ENCODE measurements at places on chromosomes 5 and 9.

- peak; percentile 11 for DNase-seq
Measured at GRCh38 chr5:114101153-114101552, 260.7 kb upstream of the KCNN2 start.

GRCh38 chr5:131194725-131195124 lies 24.0 kb downstream of the LYRM7 start:
- DNase-seq, result no peak

- DNase-seq, result peak; percentile 39
Measured at GRCh38 chr5:173890195-173890991, 2.2 kb downstream of the CPEB4 start.

DNA sequence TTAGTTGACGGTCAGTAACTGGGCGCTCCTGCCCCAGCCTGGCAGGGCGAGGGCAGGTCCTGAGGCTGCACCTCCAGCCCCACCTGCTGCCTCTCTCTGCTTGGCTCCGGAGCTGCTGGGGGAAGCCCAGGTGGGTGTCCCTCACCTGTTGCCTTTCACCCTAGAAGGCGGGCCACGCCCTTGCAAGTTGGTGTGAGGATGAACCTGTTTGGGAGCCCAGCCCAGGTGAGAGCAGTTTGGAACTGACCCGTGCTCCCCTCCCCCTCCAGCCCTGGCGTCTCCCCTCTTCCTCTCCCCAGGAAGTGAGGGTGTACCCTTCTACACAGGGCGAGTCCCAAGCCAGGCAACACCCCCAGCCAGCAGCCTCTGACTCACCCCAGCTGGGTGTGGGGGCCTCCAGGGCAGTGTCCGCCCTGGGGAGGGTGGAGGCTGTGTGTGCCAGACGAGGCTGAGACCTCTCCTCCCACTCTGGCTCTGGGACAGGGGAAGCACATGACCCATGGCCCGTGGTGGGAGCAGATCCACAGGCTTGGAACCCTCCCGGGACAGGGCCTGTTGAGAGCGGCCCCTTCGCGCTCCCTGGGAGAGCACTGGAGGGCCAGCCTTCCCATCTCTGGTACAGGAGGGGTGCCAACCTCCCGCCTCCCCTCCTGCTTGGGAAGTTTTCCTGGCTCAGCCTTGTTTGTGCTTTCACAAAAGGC lies 10.4 kb downstream of the LRRC8A start:
- DNase-seq, result peak; percentile 95

DNA sequence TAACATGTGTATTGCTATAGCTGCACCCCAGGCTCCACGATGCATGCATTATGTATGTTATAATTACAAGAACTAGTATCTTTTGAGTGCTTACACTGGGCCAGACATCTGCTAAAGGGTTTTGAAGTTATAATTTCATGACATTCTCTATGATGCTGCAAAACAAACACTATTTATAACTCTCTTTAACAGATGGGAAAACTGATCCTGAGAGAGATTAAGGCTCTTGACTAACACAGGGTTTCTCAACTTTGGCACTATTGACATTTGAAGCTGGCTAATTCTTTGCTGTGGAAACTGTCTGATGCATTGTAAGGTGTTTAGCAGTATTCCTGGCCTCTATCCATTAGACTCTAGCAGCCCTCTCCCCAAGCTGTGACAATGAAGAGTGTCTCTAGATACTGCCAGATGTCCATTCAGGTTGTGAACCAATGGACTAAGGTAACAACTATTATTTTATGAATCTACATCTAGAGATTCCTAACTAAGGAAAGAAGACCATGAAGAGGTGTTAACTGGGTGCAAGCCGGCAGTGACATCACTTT lies 258.6 kb downstream of the ASTN2 start:
- DNase-seq, result no peak

DNA sequence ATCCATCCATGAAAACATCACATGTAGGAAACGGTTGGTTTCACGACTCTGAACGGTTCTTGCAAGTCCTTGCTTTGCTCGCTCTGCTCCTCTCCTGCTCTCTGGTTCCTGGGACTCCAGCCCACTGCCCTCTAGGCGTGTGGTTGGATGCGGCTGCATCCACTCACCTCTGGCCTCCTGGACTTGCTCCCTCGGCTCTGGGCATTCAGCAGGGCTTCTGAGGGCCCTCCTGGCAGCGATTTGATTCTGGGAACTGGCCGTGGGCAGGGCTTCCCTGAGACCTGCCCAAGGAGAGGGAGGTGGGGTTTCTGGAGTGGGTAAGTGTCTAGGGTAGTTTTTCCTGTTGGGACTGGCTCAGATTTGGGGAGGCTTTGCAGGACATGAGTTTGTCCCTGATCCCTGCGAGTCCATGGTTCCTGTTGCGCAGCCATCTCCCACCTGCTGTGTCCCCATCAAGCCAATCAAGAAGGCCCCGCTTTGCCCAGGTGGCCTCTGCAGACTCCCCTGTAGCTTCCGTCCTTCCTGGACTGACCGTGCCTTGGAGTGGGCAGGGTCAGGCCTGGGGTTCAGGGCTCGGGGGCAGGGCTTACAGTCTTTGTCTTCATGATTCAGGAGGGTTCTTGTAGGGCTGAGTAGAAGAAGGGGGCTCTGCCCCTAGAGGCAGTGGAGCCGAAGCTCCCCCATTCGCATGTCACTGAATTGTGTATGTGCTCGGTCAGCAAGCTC lies 192.3 kb downstream of the CACNA1B start:
- DNase-seq, result no peak

- peak; percentile 33 for DNase-seq
Measured at GRCh38 chr5:126656401-126657007, 55.8 kb downstream of the PHAX start.

GRCh38 chr5:158320178-158320674 lies 461.3 kb upstream of the CLINT1 start:
- DNase-seq, result no peak

- DNase-seq, result no peak
Measured at GRCh38 chr9:133754187-133754586, 16.0 kb upstream of the SARDH start.

DNA sequence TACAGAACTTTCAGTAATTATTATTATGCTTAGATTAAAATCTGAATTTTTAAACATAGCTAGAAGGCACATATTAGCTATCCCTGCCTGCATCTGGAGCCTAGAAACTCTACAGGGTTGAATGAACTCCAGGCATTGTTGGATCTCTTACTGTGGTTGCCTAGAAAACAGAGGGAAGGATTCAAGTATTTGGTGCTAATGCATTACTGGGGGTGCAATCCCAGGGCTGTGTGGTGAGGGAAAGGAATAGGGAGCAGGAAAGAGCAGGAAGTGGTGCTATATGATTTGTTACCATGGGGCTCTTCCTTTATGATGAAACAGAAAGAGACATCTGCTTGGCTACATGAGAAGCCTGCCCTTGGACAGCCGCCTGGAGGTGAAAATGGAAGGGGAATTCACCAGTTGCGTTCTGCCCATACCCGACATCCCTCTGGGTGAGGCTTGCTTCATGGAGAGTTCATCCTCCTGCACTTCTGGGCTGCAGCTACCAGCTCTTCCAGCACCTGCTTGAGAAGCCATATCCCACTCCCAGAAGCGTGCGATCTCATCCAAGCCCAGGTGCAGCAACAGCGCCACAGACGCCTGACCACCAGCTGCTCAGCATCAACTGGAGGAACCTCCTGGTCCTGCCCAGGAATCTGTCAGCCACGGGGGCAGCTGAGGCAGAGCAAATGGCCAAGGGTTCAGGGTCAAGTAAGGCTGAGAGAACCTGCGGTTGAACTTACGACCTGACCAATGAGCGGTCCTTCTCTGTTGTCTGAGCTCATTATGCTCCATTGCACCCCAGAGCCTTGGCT lies 362.8 kb downstream of the SEMA5A start:
- DNase-seq, result no peak

DNA sequence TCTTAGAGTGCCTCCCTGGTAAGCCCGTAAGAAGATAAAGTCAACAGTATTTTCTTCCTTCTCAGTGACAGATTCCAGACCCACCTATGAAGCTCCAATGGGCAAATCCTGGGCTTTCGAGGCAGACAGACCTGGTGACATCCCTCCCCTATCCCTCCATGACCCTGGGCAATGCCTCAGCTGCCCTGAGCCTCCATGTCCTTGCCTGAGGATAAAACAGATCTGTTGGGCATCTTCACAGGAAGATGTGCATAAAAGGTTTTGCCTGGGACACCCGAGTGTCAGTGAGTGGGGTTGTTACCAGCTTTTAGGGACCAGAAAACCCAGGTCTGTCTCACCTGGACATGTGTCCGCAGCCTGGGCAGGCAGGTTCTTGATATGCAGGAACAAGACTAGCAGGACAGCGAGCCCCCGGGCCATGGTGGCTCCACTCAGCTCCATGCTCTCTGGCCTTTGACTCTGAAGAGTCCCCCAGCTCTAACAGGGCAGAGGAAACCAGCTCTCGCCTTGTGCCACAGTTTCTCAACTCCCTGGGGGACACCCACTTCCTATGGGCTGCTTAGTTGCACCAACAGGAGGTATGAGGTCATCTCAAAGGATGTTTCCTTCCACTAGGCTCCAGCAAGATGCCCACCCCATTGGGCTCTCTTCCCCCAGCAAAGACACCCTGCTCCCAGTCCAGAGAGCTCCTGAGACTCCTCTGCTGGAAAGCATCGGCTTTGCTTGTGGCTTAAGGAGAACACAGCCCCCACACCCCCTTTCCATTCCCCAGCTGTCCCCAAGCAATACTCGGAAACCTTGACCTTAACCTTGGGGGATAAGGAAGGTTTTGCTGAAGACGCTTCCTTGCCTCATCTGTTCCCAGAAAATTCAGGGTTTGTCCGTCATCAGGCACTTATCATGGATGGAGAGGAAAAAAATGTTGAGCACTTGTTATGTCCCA lies at the start of gene FCN1:
Gene FCN1, minus strand, starts transcription at position 482 of the 943 bp plus-strand sequence. Its CDS starts 41 bp downstream, at position 441.
- no peak for DNase-seq

DNA sequence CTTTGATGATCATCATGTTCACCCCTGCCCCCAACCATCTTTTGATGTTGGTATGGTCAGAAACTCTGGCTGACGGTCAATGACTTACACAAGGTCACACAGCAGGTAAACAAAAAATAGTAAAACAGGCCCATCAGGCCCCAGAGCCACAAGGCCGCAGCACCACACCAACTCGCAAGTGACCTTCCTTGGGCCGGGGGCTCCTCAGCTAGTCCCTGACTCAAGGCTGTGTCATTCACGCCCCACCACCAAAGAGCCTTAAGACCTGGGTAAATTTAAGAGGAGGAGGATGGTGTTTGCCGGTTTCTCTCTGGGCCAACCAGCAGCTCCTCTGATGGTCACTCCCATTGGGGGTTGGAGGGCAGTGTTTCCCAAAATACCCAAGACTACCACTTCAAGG lies 55.8 kb downstream of the PSMB7 start:
- no peak for DNase-seq

DNA sequence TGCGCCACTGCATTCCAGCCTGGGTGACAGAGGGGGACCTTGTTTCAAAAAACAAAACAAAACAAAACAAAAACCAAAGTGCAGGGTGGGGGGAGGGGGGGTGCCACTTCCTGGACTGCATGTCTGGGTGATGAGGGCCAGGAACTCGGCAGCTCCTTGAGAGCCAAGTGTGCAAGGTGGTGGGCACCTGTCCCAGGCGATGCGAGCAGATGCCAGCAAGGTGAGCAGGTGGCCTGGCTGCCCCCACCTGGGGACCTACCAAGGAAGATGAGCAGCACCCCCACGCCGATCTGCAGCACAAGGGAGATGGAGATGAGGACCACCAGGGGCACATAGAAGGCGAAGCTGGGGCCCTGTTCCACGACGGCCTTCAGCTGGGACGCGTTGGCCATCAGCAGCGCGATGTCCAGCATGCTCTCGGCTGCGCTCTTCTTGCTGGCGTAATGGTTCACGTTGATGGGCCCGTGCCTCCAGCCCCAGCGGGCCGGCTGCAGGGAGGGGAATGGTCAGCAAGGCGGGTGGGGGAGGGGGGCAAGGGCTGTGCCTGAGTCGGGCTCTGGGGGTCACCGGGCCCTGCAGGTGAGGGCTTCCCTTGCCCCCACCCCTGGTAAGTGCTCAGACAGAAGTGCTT lies 7.8 kb downstream of the NINJ1 start:
- no peak for DNase-seq

GRCh38 chr5:150377964-150378694 lies 20.6 kb downstream of the TCOF1 start:
- peak; percentile 94 for DNase-seq

DNA sequence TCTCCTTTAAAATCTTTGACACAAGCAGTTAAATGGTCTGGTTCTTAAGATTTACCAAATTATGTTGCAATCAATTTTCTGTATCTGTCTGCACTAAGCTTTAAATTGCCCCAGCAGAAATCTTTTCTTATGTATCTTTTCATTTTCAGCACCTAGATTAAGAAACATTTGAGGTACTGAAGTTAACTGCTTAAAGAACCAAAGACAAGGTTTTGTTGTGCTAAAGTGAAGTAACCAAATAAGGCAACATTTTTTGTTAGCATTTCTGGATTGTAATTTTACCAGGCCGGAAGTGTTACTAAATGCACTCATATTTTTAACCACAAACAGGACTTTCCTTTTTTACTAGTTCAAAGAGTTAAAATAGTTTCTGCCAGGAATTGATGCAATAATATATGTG lies 24.1 kb upstream of the MTAP start:
- DNase-seq, result no peak

All from hepatic stellate cell (primary cell).